Stimulated activated CD8-positive, alpha-beta memory T cell treated with anti-CD3 and anti-CD28 coated beads, Interleukin-15, amount 100 ng/mL, for 24 hours (primary cell): ENCODE measurements at places on chromosomes 7 and 10.

- DNase-seq = no peak
These were observed 58.3 kb downstream of the VIPR2 start for GRCh38 chr7:159086301-159086925.

- DNase-seq = no peak
These were observed 186.0 kb downstream of the PRKCQ start for GRCh38 chr10:6394084-6394483.

- DNase-seq = no peak
These were observed 231.3 kb upstream of the NPY start for GRCh38 chr7:24052572-24053260.

GRCh38 chr10:118725886-118726500, 28.8 kb downstream of the CACUL1 start:
- no peak for DNase-seq

- no peak for DNase-seq
These were observed 7.7 kb downstream of the FGF8 start for GRCh38 chr10:101767966-101768790.

GRCh38 chr7:65896279-65896870, 23.5 kb downstream of the VKORC1L1 start:
- no peak for DNase-seq

DNA sequence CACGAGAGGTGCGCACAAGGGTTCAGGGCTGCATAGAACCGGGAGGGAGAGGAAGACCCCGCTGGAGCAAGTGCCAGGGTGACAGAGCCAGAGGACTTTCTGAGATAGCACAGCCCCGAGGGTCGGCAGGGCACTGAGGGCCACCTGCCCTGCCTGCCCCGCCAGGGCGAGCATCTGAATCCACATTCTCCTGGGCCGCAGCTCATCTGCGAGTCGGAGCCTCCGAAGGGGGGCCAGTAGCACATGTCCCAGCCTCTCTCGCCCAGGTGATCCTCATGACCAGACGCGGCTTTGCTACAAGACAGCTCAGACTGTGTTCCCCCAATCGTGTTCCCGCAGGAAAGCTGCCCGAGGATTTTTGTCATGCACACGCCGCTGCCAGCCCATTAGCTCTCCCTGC, 71.2 kb downstream of the ADARB2 start:
- DNase-seq = no peak

GRCh38 chr7:24701261-24702235, 55.7 kb downstream of the GSDME start:
- DNase-seq = no peak

- DNase-seq = no peak
These were observed 557.8 kb downstream of the AUTS2 start for GRCh38 chr7:70156057-70156456.

DNA sequence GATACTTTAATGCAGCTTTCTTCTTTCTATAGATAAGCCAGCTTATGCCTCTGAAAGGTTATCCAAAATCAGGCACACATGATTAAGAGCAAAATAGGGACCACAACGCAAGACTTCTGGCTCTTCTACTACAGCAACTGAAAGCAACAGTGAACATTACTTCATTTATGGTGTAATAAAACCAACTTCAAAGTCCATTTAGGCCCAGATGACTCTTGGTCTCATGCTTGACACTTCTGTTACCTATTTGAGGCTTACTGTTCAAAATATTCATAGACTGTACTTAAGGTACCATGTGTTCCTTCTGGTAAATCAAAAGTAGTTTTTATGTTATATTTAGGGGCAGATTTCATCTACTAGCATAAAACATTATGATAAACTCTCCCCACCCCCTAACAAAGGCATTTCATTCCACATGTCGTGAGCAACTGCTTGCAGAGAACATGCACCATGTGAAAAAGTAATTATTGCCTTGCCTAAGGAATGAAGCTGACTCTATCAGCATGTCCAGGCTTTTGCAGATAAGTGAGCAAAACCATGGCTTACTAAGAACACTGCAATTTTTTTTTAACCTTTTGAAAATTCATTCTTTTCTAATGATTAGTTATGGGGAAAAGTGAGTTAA, 154.9 kb upstream of the ITGB1 start:
- no peak for DNase-seq

- DNase-seq = no peak
These were observed 221.8 kb upstream of the TMEM72 start for GRCh38 chr10:44689368-44689767.

DNA sequence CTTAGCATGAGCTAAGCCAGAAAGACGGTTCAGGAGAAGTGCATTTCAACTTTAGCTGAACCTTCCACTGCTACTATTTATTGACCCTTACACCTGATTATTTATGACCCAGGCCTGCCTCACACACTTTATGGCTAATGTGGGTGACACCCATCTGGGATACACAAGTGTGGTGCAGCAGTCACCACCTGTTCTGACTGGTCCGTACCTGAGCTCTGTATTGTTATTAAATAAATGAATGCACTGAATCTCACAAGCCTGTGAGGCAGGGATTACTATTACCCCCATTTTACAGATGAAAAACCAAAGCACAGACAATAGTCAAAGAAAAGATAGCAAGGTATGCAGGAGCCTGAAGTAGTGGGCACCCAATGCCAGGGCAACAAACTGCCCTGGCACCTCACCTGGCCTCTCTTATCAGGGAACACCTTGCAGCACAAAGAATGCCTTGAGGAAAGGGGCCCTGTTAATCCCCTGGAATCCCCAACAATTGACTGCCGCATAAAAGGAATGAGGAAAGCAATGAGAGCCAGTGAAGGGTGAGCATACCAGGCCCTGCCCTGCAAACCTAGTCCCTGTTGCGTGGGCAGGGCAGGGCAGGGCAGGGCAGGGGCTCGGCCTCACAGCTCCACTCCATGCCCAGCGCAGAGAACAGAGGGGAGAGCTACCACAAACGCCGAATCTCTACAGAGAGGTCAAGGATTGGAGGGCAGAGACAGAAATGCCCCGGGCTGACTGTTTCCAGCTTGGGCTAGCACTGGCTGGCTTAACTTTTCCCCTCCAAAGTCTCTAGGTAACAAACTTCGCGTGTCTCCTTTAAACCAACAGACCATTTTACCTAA, 1.3 kb downstream of the ANXA11 start:
- DNase-seq = no peak

DNA sequence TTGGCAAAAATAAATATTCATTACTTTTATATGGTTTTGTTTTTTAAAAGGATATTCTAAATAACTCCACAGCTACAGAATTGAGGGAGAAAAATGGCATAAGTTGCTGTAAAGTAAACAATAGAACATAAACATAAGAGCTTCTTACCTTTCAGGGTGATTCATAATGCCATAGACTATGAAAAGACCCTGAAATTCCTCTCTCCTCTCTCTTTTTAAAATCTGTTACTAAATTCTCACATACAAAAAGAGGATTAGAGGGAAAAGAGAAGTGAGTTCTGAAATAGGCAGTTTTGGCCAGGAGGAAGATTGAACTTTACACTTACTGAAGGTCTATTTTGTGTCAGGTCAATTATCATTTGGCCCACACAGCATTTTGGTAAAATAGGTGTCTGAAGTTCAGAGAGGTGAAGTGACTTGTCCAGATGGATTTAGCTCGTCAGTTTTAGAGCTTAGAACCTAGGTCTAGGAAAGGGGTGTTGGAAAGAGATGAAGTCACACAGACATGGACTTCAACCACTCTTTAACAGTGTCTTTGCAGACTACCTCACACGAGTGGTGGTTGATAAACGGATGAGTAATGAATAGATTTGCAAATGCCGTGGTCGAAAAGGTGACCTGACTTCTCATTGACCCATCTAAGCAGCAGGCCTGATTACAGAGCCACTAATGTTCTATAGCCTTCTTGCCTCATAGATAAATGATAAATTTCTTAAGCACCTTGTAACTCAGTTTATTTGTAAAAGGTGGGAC, 190.6 kb upstream of the CCDC6 start:
- DNase-seq = no peak

DNA sequence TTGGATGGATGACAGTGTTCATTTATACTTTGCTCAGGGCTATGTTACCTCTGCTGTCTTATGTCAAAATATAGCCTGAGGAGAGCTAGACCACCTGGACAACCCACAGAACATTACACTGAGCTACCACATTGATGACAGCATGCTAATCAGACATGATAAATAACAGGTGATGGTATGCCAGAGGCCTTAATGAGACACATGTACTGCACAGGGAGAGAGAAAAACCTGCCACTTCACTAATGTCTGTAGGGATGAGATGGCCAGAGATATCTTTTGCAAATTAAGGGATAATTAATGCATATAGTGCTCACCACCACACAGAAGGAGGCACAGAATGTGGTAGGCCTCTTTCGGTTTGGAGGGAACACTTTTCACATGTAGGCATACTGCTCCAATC, 1122.6 kb upstream of the POT1 start:
- no peak for DNase-seq

DNA sequence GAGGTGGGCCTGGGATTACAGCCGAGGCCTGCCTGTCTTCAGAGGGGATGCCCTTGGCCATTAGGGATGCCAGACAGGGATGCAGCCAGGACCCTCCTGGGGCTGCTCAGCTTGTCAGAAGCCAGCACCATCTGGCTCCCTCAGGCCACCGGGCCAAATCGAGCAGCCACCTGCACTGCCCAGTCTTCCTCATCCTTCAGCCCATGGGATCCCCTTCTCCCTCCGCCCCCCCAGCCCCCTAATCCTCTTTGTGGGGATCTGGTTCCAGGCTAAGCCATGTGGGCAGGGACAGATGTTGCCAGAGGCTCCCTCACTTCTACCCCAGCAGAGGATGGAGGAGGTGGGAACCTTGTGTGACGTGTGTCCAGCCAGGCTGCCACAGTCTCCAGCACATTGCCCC, 137.4 kb upstream of the PPIF start:
- no peak for DNase-seq

- no peak for DNase-seq
These were observed 179.7 kb downstream of the ANK3 start for GRCh38 chr10:60209874-60210570.

GRCh38 chr10:65751218-65751617, 1174.6 kb upstream of the LRRTM3 start:
- no peak for DNase-seq

- no peak for DNase-seq
These were observed 297.0 kb upstream of the PITRM1 start for GRCh38 chr10:3469639-3470020.

- no peak for DNase-seq
These were observed 16.7 kb upstream of the RSBN1L start for GRCh38 chr7:77679608-77680007.

DNA sequence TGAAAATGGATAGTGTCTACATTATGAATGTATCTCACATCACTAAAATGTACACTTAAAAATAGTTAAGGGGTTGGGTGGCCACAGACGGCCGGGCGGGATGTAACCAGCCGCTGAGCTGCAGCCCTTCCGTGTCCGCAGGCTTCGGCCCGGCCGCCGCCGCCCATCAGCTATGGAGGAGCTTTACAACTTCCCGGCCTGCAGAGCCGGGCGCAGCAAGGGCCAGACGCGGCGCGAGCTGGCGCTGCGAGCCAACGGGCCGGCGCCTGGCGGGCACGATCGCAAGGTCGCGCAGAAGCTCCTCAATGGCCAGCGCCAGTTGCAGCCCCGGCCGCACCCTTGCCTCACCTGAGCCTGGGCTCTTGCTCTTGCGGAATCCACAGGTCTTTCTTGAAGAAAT, 69.1 kb downstream of the KMT2C start:
- no peak for DNase-seq

DNA sequence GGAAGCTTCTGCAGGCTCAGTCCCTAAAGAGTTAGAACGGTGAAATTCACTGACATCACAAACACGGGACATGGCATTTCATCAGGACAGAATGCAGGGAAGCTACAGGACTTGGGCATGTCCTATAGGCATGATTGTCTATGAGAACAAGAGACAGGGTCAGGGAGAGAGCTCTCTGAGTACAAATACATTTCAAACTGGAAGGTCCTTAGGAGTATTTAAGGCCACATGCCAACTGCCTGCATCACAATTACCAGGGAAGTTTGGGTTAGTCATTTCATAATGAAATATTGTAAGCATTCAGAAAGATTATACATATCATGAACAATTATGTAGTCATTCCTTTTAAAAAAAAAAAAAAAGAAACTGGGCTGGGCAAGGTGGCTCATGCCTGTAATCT, 71.3 kb downstream of the CREB3L2 start:
- no peak for DNase-seq

DNA sequence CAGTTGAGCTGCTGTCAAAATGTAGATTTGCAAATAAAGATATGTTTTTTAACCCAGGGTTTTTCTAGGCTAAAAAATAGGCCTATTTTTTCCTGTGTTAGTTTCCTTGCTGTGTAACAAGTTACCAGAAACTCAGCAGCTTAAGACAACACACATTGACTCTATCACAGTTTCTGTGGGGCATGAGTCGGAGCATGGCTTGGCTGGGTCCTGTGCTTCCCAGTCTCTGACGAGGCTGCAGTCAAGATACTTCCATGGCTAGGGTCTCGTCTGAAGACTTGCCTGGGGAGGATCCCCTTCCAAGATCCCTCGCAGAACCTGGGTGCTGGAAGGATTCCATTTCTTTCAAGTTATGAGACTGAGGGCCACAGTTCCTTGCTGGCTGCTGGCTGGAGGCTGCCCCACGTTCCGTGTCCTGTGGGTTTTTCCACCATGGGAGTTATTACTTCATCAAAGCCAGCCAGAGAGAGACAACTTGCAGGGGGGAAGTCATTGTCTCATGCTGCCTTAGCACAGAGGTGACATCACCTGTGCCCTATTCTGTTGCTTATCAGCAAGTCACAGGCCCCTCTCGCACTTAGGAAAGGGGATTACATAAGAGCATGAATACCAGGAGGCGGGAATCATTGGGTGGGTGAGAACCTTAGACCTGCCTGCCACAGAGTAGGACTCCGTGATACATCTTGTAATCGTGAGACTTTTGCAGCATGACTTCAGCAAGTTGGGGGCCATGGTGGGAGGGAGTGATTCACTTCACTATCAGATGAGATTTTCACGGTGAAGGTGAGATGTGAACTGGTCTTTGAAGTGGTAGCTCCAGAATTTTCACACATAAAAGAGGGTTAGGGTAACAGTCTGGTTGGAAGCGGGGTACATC, 77.9 kb downstream of the CCNY start:
- no peak for DNase-seq

DNA sequence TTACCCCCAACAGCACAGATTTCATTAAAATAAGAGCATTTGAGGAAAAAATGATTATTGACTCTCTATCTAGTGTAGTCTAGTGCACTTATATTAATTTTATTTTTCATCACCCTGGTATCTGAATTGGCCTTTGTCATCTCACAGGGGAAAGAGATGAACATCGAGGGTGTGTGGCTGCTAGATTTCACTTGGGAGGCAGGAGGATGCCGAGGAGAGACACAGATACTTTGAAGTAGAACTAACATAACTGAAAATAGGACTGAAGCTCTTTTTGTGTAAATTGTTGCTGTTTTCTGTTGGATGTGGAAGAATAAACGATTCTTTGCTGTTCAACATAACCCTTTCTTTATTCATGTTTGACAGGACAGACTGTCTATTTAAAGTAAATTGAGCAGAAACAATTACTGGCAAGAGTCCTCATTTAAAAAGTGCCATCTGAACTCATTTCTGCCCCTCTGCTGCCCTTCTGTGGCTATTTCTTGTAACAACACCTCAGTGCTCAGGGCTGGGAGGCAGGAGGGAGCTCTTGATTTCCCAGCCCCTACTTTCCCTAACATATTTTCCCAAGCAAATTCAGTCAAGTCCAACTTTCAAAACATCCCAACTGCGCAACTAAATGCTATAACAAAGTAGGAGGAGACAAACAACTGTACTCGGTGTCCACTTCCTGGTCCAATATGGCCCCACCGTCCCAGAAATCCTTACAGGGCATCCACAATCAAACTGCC, 15.6 kb downstream of the LYZL1 start:
- DNase-seq = no peak

- no peak for DNase-seq
These were observed 14.4 kb downstream of the DENND2A start for GRCh38 chr7:140625908-140626868.

- DNase-seq = no peak
These were observed 30.3 kb downstream of the HACD1 start for GRCh38 chr10:17586821-17587234.
